Sigmoid colon (tissue), 7 donors: ENCODE measurements at places on chromosomes 12 and 14. TPM values are rescaled to one million over a fixed set of nuclear protein-coding genes. Genes with fewer than 3 reads are reported as not detected.

DNA sequence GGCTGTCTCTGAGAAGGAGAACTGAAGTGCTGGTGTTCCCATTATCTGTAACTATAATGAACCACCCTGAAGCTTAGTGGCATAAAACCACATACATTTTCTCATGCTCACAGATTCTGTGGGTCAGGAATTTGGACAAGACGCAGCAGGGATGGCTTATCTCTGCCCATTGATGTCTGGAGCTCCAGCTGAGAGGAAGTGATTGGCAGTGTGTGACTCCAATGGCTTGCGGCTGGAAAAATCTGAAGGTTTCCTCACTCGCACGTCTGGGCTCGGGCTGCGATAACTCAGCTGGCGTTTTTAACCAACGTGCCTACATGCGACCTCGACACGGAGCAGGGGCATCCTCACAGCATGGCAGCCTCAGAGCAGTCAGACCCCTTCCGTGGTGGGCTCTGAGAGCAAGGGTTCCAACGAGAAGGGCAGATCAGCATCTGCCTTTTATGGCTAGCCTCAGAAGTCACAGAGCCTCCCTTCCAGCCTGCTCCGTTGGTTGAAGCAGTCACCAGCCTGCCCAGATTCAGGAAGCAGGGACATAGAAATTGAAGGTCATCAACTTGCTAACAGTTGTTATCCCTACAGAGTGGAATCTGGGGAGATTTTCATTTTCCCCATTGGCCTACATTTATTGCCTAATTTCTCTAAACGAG, 143.3 kb upstream of the BCL2L14 start:
- no peaks in the 10 kb centered on the region for H3K4me1 ChIP-seq
- H3K27ac ChIP-seq, result no peak overlapping the region
- no peak overlapping the region for H3K4me3 ChIP-seq
- H3K36me3 ChIP-seq, result no peaks in the 10 kb centered on the region

UTP20 gene
- total RNA-seq, result 8.2 TPM

DNA sequence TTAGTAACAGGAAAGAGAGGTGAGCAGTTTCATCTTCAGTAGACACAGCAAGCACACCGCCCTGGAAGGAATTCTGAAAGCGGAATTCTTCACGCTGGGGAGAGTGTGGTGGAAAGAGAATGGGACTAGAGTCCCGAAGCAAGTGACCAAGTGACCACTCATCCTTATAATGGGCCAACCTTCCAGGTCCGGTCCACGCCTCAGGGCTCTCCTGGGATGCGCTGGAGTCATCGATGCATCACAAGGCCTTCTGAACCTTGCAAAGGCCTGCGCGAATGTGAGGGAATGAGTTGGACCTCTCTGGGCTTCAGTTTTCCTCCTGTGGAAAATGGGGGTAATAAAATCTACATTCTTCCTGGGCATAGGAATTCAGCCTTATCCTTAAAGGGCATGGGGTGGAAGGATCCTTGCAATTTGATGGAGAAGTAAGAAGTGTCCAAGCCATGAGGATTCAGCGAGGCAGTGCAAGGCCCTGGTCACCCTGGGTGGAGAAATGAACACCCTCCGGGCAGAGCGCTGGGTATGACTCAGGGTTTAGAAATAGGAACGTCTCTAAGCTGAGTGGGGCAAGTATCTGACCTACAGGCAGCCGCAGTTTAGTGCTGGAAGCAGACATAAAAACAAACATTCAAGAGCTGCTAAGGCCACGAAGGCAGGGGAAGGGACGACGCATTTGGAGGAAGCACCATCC, 97.7 kb downstream of the SETD3 start:
- no peaks in the 10 kb centered on the region for H3K4me1 ChIP-seq
- no peaks in the 10 kb centered on the region for H3K36me3 ChIP-seq
- H3K27me3 ChIP-seq, result peaks cover 13% of the 10 kb centered on the region

GRCh38 chr12:18576648-18577047, 161.2 kb downstream of the PLCZ1 start:
- H3K27ac ChIP-seq, result no peak overlapping the region
- no peak overlapping the region for H3K4me3 ChIP-seq
- no peak for DNase-seq
- H3K4me1 ChIP-seq, result no peaks in the 10 kb centered on the region
- H3K36me3 ChIP-seq, result no peaks in the 10 kb centered on the region

GRCh38 chr12:26149968-26150500, 25.2 kb upstream of the BHLHE41 start:
- no peaks in the 10 kb centered on the region for H3K36me3 ChIP-seq
- no peak overlapping the region for H3K27ac ChIP-seq
- no peak for DNase-seq
- H3K4me3 ChIP-seq, result no peak overlapping the region
- H3K27me3 ChIP-seq, result no peaks in the 10 kb centered on the region

GLI1 gene
- total RNA-seq, result 1.8 TPM

- H3K27ac ChIP-seq, result peak overlapping the region; percentile 94
- H3K36me3 ChIP-seq, result no peaks in the 10 kb centered on the region
- H3K4me3 ChIP-seq, result peak overlapping the region; percentile 91
Measured at GRCh38 chr12:56315249-56315621, 553 bp downstream of the CNPY2 start.

LHX5 gene
- total RNA-seq, result not detected

AVPR1A gene
- 6.6 TPM for total RNA-seq
